Large intestine (tissue), 12 donors: ENCODE measurements at places on chromosomes 12 and 14. TPM values are rescaled to one million over a fixed set of nuclear protein-coding genes. Genes with fewer than 3 reads are reported as not detected.
A peak's percentile ranks its signal among the peaks of the same experiment; 100 is the strongest.

- peaks cover 7% of the 10 kb centered on the region for H3K4me1 ChIP-seq
- H3K27ac ChIP-seq = no peak overlapping the region
- no peak overlapping the region for H3K4me3 ChIP-seq
- H3K36me3 ChIP-seq = no peaks in the 10 kb centered on the region
- no peak for DNase-seq
Measured at GRCh38 chr14:54727929-54728328, 161.0 kb downstream of the SAMD4A start.

DNA sequence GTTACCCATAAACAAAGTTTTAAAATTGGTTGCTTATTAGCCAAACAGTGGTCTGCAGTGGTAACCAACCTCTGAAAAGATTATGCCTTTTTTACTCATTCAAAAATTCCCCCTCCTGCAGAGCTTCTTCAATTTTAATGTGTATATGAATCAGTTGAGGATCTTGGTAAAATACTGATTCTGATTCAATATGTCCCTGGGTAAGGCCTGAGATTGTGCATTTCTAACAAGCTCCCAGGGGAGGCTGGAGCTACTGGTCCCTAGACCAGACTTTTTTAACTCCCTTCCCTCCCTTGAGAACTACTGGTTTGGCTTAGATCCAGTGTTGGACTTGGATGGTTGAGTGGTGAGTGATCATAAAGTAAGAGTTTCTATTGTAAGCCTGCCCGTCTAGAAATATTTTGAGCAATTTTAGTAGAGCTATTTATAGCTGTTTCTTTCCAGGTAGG lies 90.2 kb downstream of the FUT8 start:
- H3K27ac ChIP-seq = no peak overlapping the region
- no peaks in the 10 kb centered on the region for H3K4me1 ChIP-seq
- H3K36me3 ChIP-seq = no peaks in the 10 kb centered on the region
- no peaks in the 10 kb centered on the region for H3K27me3 ChIP-seq
- H3K4me3 ChIP-seq = no peak overlapping the region

GRCh38 chr14:94361682-94362081 lies 26.7 kb downstream of the SERPINA1 start:
- no peak for DNase-seq
- peak overlapping the region; percentile 91 for H3K27ac ChIP-seq
- H3K4me3 ChIP-seq = no peak overlapping the region

The LBHD2 gene
- not detected for polyA plus RNA-seq

- no peak overlapping the region for H3K27ac ChIP-seq
- no peak for DNase-seq
- peaks cover 67% of the 10 kb centered on the region for H3K36me3 ChIP-seq
- H3K27me3 ChIP-seq = no peaks in the 10 kb centered on the region
- no peak overlapping the region for H3K4me3 ChIP-seq
Measured at GRCh38 chr12:108538146-108538545, 22.8 kb downstream of the SART3 start.
